Thymus (tissue), 14 donors: ENCODE measurements at places on chromosomes 2 and 18. TPM values are rescaled to one million over a fixed set of nuclear protein-coding genes. Genes with fewer than 3 reads are reported as not detected.

MOGAT1 gene
- not detected for total RNA-seq

ATP6V1C2 gene
- total RNA-seq, result 0.57 TPM

NT5C1B gene
- not detected for total RNA-seq

CPLX4 gene
- total RNA-seq, result 0.05 TPM

ZCCHC2 gene
- total RNA-seq, result 12.8 TPM

ANO7 gene
- 0.09 TPM for total RNA-seq

NYAP2 gene
- total RNA-seq, result 0.05 TPM

HOXD12 gene
- not detected for total RNA-seq

MEMO1 gene
- total RNA-seq, result 39.9 TPM

GRCh38 chr2:110680709-110681108, 2.8 kb upstream of the BUB1 start:
- DNase-seq, result no peak
- no peak overlapping the region for H3K27ac ChIP-seq
- H3K4me3 ChIP-seq, result no peak overlapping the region
- no peaks in the 10 kb centered on the region for H3K4me1 ChIP-seq

- H3K4me3 ChIP-seq, result no peak overlapping the region
- no peaks in the 10 kb centered on the region for H3K36me3 ChIP-seq
- no peak for DNase-seq
- H3K27ac ChIP-seq, result no peak overlapping the region
- no peaks in the 10 kb centered on the region for H3K4me1 ChIP-seq
- H3K27me3 ChIP-seq, result no peaks in the 10 kb centered on the region
Measured at GRCh38 chr2:169511818-169512217, 2.3 kb downstream of the KLHL41 start.

- no peaks in the 10 kb centered on the region for H3K36me3 ChIP-seq
- no peaks in the 10 kb centered on the region for H3K4me1 ChIP-seq
- no peak overlapping the region for H3K27ac ChIP-seq
- no peaks in the 10 kb centered on the region for H3K27me3 ChIP-seq
Measured at GRCh38 chr2:59277671-59278070, 1036.5 kb upstream of the FANCL start.

DNA sequence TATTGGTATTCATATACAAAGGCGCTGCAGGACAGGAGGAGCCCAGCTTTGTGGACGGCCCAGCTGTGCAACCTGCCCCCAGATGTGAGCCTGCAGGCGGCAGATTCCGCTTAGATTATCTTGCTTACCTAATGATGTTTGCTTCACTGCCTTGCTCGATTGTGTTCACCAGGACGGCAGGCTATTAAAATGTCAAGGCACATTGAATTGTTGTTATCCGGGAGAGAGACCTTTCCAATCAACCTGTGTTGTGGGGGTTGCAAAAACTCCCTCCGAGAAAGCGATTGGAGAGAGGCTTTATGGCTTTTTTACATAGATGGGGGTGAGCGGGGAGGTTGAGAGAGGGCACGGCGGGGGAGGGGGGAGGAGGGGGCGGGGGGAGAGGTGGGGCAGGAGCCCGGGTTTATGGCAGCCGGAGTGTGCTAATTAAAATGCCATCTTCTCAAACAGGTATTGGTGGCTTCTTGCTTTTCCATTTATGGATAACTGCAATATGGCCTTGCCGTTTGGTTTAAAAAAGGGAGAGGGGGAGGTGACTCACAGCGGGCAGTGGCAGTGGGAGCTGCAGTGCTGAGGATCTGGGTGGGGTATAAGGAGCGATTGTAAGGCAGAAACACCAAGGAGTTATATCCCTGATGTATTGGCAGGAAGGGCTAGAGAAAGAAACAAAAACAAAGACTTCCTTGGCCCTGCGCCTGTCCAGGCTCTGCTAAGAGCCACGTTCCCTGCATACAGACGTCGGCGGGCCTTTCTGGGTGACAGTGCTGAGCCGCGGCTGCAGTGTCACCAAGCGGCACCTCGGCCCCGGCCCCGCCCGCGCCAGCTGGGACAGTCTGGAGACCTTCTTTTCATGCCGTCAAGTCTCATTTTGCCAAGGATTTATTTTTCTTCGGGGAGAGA, 97.2 kb downstream of the INSIG2 start:
- DNase-seq, result peak; percentile 20
- H3K36me3 ChIP-seq, result no peaks in the 10 kb centered on the region
- H3K27ac ChIP-seq, result peak overlapping the region; percentile 90
- H3K27me3 ChIP-seq, result no peaks in the 10 kb centered on the region
- peaks cover 13% of the 10 kb centered on the region for H3K4me1 ChIP-seq

DNA sequence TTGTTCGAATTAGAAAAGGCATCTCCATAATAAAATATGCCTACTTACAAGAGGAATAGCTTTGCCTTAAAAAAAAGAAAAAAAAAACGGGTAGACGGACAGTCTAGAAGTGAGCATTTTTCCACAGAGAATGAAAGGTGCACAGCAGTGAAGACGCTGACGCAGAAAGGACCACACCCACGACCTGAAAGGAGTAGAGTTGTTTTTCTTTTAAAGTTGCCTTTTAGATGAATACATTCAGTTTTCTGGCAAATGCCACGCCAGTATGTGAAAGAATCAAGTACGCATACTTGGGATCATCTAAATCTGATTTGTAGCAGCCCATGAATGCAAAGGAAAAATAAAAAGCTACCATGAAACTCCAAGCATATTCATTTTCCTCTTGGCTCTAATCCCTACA, 809.2 kb upstream of the SOX11 start:
- no peak overlapping the region for H3K27ac ChIP-seq
- DNase-seq, result no peak
- no peaks in the 10 kb centered on the region for H3K4me1 ChIP-seq
- no peaks in the 10 kb centered on the region for H3K36me3 ChIP-seq

- H3K27me3 ChIP-seq, result peaks cover 12% of the 10 kb centered on the region
- no peaks in the 10 kb centered on the region for H3K4me1 ChIP-seq
- no peak for DNase-seq
- no peak overlapping the region for H3K27ac ChIP-seq
- no peaks in the 10 kb centered on the region for H3K36me3 ChIP-seq
- no peak overlapping the region for H3K4me3 ChIP-seq
Measured at GRCh38 chr2:23420840-23421476, 36.0 kb downstream of the KLHL29 start.

GRCh38 chr18:11956371-11957308, 24.7 kb upstream of the IMPA2 start:
- H3K4me3 ChIP-seq, result no peak overlapping the region
- H3K27ac ChIP-seq, result no peak overlapping the region
- DNase-seq, result no peak
- no peaks in the 10 kb centered on the region for H3K4me1 ChIP-seq

- no peaks in the 10 kb centered on the region for H3K27me3 ChIP-seq
- no peaks in the 10 kb centered on the region for H3K36me3 ChIP-seq
Measured at GRCh38 chr2:147488472-147488871, 356.4 kb upstream of the ACVR2A start.

GRCh38 chr18:57301573-57302559, 50.5 kb upstream of the ST8SIA3 start:
- H3K4me1 ChIP-seq, result no peaks in the 10 kb centered on the region
- no peaks in the 10 kb centered on the region for H3K27me3 ChIP-seq
- H3K4me3 ChIP-seq, result no peak overlapping the region
- no peak for DNase-seq
- no peaks in the 10 kb centered on the region for H3K36me3 ChIP-seq

GRCh38 chr2:199488772-199489400, 31.1 kb upstream of the SATB2 start:
- H3K27me3 ChIP-seq, result peaks cover 3% of the 10 kb centered on the region
- DNase-seq, result no peak
- H3K4me1 ChIP-seq, result no peaks in the 10 kb centered on the region

GRCh38 chr2:79393806-79394484, 118.9 kb upstream of the CTNNA2 start:
- H3K4me3 ChIP-seq, result no peak overlapping the region
- H3K27me3 ChIP-seq, result no peaks in the 10 kb centered on the region
- H3K4me1 ChIP-seq, result no peaks in the 10 kb centered on the region
- no peaks in the 10 kb centered on the region for H3K36me3 ChIP-seq

- DNase-seq, result no peak
- H3K4me1 ChIP-seq, result no peaks in the 10 kb centered on the region
- no peaks in the 10 kb centered on the region for H3K27me3 ChIP-seq
- H3K36me3 ChIP-seq, result no peaks in the 10 kb centered on the region
- H3K4me3 ChIP-seq, result no peak overlapping the region
- no peak overlapping the region for H3K27ac ChIP-seq
Measured at GRCh38 chr2:100921685-100922161, 80.4 kb upstream of the RPL31 start.

DNA sequence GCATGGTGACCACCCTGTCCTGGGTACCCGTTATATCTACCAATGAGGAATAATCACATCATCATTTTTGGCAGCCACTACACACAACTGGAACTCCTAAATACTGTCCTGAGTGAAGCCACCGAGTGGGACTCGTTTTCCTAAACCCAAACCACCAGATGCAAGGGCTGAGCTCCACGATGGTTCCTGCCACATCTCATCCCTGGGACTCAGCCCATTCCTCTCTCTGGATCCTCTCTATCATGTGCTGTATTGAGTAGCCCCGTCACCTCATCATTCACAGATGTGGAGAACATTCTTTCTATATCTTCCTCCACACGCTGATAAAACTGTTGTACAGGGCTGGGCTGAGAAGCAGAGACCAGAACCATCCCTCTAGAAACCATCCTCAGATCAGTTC, 79.4 kb upstream of the SMAD7 start:
- no peak for DNase-seq
- no peaks in the 10 kb centered on the region for H3K36me3 ChIP-seq
- H3K4me3 ChIP-seq, result no peak overlapping the region
- no peak overlapping the region for H3K27ac ChIP-seq
- H3K27me3 ChIP-seq, result no peaks in the 10 kb centered on the region

GRCh38 chr18:41165625-41166024, 789.4 kb upstream of the PIK3C3 start:
- H3K27me3 ChIP-seq, result no peaks in the 10 kb centered on the region
- no peaks in the 10 kb centered on the region for H3K36me3 ChIP-seq
- H3K4me1 ChIP-seq, result no peaks in the 10 kb centered on the region
- H3K27ac ChIP-seq, result no peak overlapping the region

- no peak overlapping the region for H3K27ac ChIP-seq
- H3K36me3 ChIP-seq, result no peaks in the 10 kb centered on the region
- H3K27me3 ChIP-seq, result no peaks in the 10 kb centered on the region
- no peak for DNase-seq
Measured at GRCh38 chr2:164260506-164260905, 360.8 kb downstream of the GRB14 start.

DNA sequence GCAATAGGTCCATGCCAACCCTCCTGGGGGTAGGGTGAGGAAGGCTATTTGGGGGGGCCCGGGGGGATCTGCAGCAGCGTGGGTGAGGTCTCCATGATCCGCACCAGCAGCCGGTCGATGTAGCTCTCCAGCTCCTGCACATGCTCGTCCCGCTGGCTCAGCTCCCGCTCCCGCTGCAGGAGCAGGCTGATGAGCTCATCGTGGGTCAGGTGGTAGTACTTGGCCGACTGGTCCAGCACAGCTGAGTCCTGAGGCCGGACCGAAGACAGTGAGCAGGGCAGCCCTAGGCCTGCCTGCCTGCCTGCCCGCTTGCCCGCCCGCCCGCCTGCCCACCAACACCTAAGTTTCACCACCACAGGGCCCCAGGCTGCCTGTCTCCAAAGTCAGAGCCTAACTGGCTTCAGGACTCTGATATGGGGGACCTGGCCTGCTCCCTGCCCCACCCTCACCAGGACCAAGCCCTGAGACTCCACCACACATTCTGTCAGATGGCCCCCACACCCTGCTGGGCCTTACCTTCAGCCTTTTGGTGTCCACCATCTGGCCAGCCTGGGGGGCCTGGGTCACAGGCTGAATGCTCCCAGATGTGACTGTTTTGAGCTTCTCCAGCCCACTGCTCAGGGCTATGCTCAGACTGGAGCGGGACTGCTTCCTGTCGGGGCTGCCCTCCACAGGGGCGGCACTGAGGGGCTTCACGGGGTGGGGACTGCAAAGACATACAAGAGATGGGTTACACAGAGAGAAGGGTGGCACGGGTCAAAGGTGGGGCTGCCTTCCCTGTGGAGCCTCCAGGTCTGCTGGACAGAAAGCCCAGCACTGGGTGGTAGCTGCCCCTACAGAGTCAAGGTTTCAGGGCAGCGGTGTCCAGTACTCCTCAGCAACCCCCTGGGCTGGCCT, 4.2 kb upstream of the SFXN5 start:
- H3K27ac ChIP-seq, result no peak overlapping the region
- H3K4me3 ChIP-seq, result no peak overlapping the region
- peaks cover 28% of the 10 kb centered on the region for H3K27me3 ChIP-seq
- H3K36me3 ChIP-seq, result no peaks in the 10 kb centered on the region
- peaks cover 4% of the 10 kb centered on the region for H3K4me1 ChIP-seq
- no peak for DNase-seq

DNA sequence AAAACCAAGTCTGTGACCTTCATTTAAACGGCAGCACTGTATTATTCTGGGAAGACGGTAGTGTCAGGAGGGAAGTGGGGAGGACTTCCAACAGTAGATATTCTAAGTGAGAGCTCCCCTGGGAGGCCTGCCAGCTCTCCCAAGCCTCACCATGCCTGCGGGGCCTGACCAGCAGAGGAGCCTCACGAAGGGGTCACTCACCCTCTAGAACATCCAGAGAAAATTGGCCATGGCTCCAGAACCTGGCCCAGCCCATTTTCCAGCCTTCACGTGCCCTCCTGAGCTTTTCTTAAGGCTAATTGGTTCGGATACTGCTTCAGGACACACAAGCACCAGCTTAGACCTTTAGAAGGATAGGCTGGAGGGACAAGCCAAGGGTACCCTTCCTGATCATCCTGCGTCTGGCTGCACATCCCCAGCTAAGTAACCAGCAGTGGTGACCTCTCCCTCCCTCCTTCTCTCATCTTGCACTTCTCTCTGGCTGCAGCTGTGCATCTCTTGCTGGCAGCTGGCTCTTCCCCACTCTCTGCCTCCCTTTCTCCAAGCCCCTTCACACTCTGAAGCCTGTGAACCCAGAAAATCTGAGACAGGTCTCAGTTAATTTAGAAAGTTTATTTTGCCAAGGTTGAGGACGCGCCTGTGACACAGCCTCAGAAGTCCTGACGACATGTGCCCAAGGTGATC, 120.1 kb upstream of the PKDCC start:
- no peaks in the 10 kb centered on the region for H3K36me3 ChIP-seq
- no peak overlapping the region for H3K27ac ChIP-seq
- DNase-seq, result no peak
- peaks cover 8% of the 10 kb centered on the region for H3K4me1 ChIP-seq
- no peaks in the 10 kb centered on the region for H3K27me3 ChIP-seq

DNA sequence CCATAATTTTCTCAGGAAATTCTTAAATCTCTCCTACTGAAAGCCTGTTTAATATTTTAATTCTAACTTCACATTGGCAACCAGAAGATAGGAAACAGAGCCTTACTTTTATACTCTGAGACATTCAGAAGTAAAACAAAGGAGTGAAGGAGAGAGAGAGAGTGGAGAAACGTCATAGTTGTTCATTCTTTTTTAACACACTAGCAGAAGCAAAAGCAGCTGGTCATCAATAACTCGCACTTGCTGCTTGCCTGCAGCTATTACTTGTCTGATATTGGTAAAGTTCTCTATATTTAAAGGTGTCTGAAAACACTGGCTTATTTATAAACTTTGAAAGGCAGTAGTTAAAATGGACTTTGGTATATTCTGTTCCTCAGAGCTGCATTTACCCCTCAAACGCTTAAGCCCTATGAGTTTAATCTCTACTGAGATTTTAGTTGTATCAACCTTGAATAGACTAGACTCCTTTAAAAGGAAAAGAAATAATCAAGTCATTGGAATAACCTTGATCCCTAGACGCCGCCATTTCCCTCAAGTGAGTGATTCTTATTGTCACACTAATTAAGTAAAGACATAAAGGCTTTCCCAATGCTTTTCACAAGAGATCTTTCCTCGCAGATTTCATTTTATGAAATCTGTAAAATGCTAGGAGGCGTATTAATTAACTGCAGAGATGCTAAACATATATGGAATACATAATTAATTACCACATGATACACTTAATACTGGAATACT, 182.0 kb downstream of the PID1 start:
- no peaks in the 10 kb centered on the region for H3K27me3 ChIP-seq
- H3K4me1 ChIP-seq, result no peaks in the 10 kb centered on the region
- no peaks in the 10 kb centered on the region for H3K36me3 ChIP-seq
- H3K27ac ChIP-seq, result no peak overlapping the region
- H3K4me3 ChIP-seq, result no peak overlapping the region
- no peak for DNase-seq
